Stimulated activated effector memory CD8-positive, alpha-beta T cell treated with anti-CD3 and anti-CD28 coated beads, Interleukin-12 subunit alpha, Interleukin-12 subunit beta, amount 100 ng/mL, for 72 hours (primary cell): ENCODE measurements at places on chromosomes 7 and 10.

DNA sequence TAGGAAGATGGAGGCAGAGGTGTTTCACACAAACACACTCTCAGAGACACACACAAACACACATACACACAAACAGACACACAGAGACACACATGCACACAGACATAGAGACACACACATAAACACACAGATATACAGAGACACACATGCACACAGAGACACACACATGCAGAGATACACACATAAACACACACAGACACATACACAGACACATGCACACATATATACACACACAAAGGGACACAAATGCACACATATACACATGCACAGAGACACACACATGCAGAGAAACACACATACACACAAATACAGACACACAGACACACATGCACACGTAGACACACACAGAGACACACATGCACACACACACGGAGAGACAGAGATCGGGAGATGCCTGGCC is 163.3 kb downstream of the TCERG1L start:
- no peak for DNase-seq

GRCh38 chr7:15046861-15047260 is 144.3 kb upstream of the DGKB start:
- no peak for DNase-seq

DNA sequence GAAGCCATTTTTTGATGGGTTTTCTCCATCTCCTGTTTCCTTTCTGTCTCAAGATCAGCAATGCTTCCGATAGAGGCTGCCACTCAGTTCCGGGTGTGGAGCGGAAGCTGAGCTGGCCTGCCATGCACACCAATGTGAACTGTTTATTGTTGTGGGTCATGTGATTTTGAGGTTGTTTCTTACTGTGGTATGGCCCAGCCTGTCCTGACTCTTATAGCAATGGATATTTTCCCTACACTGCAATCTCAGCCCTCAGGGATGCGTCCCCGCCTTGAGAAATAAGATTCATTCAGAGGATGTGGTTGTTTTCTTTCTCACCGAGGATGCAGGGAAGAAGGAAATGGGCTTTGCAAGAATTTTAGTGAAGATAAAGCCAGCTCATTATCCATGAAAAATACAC is 134.7 kb downstream of the PFKFB3 start:
- peak; percentile 15 for DNase-seq

DNA sequence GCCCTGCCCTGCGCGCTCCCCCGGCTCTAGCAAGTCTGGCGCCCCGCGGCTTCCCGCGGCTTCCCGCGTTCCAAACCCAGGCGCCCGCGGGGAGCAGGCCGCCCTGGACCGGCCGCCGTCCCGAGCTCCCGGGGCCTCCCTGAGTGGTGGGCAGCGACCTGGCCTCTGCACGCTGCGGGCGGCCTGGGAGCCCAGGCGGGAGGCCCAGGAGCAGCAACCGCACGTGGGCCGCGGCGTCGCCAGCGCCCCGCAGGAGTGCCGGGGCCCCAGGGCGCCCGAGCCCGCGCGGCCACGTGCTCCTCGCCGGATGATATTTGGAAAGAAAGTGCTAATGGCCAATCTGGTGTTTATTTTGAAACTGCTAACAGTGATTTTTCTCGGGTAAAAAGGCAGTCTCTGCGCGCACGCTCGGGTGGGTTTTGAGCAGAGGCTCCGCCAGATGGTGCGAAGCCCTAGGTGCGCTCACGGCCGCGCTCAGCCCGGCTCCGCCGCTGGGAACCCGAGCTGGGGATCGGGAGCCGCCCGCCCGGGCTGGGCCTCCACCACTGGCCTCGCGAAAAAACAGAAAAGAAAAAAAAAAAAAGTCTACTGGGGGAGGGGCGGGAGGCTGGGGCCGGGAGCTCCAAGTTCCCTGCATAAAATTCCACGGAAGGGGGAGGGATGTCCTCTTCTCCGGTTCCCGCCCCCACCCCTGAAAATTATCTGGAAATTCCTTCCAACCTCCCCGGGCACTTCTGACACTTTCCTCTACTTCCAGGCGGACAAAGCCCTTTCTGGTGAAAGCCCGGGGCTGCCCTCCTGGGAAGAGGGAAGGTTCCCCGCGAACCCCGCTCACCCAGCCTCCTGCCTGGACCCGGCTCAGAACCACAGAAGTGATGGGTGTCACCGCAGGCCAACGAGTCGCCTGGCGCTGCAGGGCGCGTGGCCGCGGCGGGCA is 4.3 kb downstream of the EBF3 start:
- DNase-seq, result no peak

GRCh38 chr10:71729161-71729636 is 9.6 kb upstream of the C10orf105 start:
- no peak for DNase-seq

DNA sequence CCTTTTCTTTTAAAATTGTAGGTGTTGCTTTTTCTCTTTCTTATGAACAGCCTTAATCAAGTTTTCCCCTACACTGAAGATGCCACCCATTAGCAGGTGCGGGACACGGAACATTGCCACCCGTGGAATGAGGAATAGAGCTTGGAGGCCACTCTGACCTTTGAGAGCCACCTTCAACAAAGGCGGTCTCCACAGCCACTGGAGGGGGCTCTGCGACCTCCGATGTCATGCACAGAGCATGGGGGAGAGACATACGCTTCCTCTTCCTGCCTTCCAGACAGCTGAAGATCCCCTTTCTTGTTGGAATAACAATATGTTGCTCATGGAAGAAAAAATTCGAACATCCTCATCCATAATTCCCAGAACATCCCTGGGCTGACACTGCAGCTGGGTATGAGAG is 39.1 kb downstream of the ADARB2 start:
- DNase-seq, result no peak

GRCh38 chr10:18542832-18543231 is 108.6 kb downstream of the NSUN6 start:
- DNase-seq, result no peak

- no peak for DNase-seq
These were observed 92.1 kb downstream of the ABCC2 start for GRCh38 chr10:99874341-99875085.

GRCh38 chr7:47885309-47885986 is 62.8 kb downstream of the PKD1L1 start:
- DNase-seq, result no peak

GRCh38 chr7:138349841-138350700 is 110.0 kb upstream of the TRIM24 start:
- DNase-seq, result no peak

- no peak for DNase-seq
These were observed 60.6 kb downstream of the A1CF start for GRCh38 chr10:50824782-50825181.
